Activated CD8-positive, alpha-beta memory T cell treated with anti-CD3 and anti-CD28 coated beads for 48 hours (primary cell): ENCODE measurements at places on chromosomes 7 and 10.

- no peak for DNase-seq
Observed at GRCh38 chr10:94103801-94104221, 110.1 kb downstream of the PLCE1 start.

DNA sequence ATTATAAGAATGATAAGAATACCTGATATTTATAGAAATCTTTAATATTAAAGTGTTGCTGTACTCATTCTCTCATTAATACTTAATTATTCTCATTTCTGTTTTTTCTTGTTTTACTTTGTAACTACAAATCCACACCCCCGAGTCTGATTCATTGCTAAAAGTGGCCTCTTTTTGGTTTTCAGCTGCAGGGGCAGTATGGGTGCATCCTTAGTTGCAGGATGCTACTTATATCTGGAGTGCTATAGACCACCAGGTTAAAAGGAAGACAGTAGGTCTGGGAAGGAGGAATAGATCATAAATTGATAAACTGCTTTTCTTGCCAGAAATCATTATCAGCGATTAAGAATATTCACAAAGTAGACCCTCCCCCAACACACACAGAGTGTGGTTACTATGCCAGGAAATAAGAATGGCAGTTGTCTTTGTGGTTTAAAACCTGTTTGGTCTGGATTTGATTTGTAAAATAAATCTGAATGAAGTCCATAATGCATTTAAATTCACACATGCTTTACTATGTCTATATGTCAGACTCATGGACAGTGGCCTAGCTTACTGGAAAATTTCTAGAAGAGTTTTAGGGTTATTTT, 96.5 kb downstream of the NRF1 start:
- no peak for DNase-seq

DNA sequence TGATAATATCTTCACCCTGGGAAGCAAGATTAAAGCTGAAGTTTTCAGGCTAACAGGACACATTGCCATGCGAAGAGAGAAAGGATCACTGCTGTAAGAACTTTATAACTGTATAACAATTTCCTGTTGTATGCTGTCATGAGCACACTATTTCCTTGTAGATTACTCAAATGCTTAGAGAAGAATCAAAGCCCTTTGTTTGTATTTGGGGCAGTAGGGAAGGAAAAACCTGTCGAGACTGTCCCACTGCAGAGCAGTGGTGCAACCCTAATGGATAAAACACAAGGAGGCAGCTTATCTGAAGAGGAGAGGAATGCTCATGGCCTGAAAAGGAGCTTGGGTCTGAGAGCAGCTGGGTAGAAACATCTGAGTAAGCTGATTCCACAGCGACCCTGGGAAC, 327.7 kb upstream of the NPSR1 start:
- no peak for DNase-seq

GRCh38 chr7:158060216-158060615, 527.4 kb downstream of the PTPRN2 start:
- DNase-seq: no peak

DNA sequence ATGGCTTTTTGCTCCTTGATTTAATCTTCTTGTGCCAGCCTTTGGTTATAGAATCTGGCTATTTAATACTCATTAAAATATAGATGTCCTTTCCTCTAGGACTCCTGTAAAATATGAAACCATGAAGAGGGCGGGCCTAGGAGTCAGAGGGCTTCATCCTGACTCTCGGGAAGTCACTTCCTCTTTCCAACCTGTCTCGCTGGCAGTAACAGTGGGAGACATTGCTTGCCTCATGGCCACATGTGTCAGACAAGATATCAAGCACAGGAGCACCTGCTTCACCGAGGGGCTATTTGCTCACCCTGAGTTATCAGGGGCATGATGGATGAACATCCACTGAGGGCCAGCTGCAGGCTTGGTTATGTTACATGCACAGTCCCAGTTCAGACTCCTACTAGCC, 31.0 kb downstream of the SLIT1 start:
- DNase-seq: no peak

- DNase-seq: no peak
Observed at GRCh38 chr10:49115015-49115795, at the start of gene VSTM4. Gene VSTM4, minus strand, starts transcription at chr10:49115522. Its CDS starts 37 bp downstream, at chr10:49115485.

DNA sequence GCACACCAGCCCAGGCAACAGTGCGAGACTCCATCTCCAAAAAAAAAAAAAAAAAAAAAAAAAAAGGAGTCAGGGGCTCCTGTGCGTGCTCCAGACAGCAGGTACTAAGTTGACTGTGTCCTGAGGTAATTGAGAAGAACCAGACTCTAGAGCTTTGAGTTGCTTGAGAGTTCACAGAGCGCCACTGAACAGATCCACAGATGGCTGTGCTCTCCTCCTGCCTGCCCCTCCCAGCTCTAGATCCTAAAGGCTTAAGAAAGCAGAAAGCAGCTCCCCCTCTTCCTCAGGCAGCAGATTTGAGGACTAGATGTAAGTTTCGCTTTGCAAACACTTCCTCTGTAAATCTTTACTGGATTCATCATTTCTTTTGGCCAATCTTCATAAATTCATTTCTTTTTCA, 38.7 kb downstream of the SHH start:
- no peak for DNase-seq

DNA sequence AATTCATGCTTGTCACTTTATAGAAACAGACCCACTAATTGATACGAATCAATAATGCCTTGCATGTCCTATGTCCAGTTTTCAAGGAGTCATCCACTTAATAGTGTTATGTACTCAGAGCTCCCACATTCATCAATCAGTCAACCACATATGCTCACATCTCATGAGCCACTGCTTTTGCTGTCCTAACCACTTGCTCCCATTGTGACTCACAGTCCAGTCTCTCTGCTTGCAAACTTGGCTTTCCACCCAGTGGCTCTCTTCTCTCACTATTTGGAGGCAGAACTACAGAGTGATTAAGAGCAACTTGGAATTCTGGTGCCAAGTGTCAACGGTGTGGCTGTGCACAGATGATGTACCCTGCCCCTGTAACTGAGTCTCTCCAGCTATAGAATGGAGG, 166.0 kb downstream of the SNX13 start:
- DNase-seq: no peak

DNA sequence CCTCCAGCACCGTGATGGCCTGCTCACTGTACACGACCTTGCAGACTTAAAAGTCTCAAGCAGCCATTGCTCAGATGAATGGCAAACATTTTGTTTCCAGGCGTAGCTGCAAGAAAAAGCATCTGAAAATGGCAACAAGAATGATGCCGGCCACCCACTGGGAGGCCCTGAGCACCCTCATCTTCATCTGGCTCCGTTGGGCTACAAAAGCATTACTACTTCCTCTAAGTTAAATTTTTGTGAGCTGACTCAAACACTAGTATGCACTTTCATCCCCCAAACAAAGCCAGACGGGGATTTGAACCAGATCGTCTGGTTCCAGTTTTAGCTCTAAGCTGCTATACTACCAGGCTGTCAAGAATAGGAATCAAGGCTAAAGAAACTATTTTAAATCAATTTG, 116.6 kb upstream of the CDK1 start:
- DNase-seq: no peak

GRCh38 chr7:116776610-116777289, 85.6 kb upstream of the CAPZA2 start:
- DNase-seq: no peak

GRCh38 chr10:60281331-60281730, 108.3 kb downstream of the ANK3 start:
- no peak for DNase-seq

DNA sequence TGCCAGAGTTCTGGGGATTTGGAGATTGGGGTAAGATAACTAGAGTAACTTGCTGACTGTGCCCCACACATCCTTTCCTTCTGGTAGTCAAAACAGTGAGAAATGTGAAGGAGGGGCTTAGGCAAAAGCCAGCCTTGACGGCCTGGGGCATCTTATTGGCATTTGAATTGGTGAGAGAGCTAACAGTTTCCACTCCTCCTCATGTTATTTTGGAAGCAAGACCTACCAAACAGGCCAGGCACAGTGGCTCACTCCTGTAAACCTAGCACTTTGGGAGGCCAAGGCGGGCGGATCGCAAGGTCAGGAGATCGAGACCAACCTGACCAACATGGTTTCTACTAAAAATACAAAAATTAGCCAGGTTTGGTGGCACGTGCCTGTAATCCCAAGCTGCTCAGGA, 596.6 kb downstream of the GRM8 start:
- no peak for DNase-seq

DNA sequence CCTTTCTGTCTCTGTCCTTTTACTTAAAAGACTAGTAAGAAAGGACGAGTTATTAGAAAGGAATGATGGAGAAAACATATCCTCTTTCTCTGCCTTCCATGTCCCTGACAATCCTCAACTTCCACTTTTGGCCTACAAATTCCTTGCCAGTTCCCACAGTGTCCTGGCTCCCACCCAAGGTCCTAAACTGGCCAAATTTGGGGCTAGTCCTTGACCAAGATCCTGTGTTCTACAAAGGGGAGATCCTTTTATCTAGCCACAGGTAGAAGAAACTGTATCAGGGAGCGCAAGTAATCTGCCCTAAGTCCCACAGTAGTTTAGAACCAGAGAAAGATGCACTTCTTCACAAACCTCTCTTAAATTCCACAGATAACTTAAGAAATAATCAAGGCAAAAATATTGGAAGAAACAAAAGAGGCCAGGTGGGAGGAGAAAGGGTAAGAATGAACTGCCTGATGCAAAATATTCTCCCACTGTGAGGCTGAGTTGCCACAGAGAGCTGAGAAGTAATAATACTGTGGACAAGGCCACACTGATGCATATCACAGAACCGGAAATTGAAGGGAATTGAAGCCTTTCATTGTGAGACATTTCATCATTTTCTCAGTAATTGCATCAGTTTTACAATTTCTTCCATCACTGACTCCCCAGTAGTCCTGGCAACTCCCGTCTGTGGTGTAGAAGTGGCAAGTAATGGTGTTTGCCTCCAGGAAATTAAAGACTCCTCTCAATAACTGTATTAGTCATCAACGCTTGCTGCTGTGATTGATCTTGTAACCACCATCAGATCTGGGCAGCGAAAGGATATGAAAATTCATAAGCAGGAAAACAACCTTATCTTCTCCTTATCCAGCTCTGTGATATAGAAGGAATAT, 47.2 kb downstream of the DNAJC12 start:
- DNase-seq: no peak

GRCh38 chr7:150753239-150753638, 16.0 kb downstream of the GIMAP5 start:
- no peak for DNase-seq

- no peak for DNase-seq
Observed at GRCh38 chr10:127848226-127848625, 44.5 kb downstream of the CLRN3 start.

DNA sequence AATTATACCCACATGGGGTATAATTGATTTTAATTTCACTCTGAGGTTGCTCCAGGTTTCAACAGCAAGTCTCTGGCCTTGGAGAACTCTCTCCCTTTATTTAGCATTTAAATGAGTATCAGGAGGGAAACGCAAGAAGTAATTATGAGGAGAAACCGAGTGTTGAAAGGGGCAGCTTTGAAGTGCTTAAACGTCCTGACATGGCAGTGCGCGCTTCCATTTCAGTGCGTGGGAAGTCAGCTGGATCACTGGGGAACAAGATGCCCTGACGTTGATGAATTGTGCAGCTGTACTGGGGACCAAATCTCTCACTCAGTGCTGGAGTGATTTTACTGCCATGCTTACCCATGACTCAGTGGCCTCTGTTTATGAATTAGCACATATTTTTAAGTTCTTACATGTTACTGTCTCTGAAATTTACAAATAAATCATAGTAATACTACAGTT, 106.0 kb upstream of the PRR15 start:
- no peak for DNase-seq
